ENCODE measurements at places on chromosomes 3 and 15.

- DNase-seq: no peak
Measured at GRCh38 chr15:38930851-38931572, 366.4 kb upstream of the RASGRP1 start.

GRCh38 chr3:64667138-64667537 lies 20.7 kb downstream of the ADAMTS9 start:
- DNase-seq: no peak

- no peak for DNase-seq
Measured at GRCh38 chr3:179452176-179452564, 900 bp upstream of the GNB4 start.

- DNase-seq: no peak
Measured at GRCh38 chr15:98597666-98598065, 50.7 kb upstream of the IGF1R start.

DNA sequence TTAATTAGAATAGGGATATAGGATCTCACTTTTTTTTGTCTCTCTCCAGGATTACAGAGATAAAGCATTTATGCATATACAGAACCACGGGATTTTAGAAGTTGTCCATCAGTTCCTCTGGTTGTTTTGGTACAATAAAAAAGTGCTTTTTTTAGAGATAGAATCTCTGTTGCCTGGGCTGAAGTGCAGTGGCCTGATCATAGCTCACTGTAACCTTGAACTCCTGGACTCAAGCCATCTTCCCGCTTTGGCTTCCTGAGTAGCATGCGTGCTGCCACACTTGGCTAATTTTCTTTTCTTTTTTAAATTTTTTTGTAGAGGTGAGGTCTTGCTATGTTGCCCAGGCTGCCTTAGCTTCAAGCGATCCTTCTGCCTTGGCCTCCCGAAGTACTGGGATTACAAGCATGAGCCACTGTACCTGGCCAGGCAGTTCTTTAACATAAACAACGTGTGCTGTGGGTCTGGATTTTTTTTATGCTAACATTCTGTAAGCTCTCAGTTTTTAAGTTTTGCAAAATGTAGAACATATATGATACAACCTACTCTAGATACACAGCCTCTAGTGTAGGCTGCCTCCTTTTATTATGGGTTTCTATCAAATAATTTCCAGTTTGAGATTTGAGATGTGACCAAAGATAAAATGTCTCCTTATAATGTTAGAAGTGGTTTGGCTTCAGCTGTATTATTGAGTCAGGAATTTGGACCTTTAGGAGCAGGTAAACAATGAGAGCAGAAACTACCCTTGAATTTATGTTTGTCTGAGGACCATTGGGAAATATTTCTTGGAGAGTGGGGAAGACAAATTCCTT lies 57.4 kb upstream of the ULK4 start:
- DNase-seq: no peak

All from stimulated activated naive CD4-positive, alpha-beta T cell (primary cell).